Sigmoid colon (tissue), 7 donors: ENCODE measurements at places on chromosomes 6 and 20. TPM values are rescaled to one million over a fixed set of nuclear protein-coding genes. Genes with fewer than 3 reads are reported as not detected.

DNA sequence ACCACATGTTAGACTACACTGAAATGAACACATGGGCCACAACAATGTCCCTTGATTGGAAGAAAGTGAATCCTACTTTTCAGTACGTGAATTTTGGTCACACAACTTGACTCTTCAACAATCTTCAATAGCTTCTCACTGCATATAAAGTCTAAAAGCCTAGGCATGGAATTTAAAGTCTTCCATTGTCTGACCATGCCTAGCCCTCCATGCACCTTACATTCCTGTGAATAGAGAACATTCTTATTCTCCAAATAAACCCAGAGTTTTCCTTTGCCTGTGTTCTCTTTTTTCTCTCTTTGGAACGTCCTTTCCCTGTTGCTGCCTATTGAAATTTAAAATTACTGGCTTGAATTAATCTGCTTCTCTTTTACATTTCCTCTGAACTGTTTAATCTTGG, 207.5 kb downstream of the ASCC3 start:
- DNase-seq = no peak

DNA sequence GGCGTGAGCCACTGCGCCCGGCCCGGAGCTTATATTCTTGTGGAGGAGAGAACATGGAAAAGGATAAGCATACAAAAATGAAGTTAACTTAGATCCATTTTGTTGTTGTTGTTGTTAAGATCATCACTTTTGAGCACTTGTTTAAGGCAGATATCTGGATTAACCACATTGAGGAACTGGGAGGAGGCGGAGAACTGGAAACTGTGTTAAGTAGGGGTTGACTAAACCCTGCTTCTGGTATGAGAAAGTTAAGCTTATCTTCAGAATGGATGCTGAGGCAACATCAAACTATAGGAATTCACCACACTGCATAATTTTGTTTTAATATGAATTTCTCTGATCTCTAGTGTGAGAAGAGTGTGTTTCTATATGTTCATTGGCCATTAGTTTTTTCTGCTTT, 57.6 kb downstream of the GCNT2 start:
- DNase-seq = no peak

DNA sequence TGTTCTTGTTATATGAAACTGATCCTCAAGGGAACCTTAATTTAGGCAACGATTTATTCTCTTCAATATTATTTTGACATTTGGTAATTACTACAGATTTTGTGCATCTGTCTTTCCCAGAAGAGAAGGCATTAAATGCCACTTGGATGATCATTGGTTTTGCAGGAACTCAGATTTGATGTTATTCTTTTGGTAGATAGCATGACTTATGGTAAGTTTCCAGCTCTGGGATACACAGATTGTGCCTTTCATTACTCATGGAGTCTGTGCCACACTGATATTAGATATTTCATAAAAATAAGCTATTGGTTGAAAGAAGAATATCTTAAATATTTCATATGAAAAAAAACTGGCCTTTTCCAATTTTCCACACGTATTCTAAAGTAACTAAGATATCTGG, 120.1 kb downstream of the AIG1 start:
- no peak for DNase-seq

GRCh38 chr20:24738981-24739633, 210.0 kb upstream of the CST7 start:
- DNase-seq = no peak

Gene FHL5
- total RNA-seq = 12.7 TPM

Gene ASIP
- not detected for total RNA-seq

GRCh38 chr6:112503091-112503596, 156.0 kb downstream of the RFPL4B start:
- no peak for DNase-seq

GRCh38 chr6:99270826-99271225, 78.6 kb downstream of the FAXC start:
- DNase-seq = no peak

Gene ZNF341
- total RNA-seq = 2.0 TPM

Gene SIRPD
- not detected for total RNA-seq

Gene CNR1
- total RNA-seq = 25.7 TPM

DNA sequence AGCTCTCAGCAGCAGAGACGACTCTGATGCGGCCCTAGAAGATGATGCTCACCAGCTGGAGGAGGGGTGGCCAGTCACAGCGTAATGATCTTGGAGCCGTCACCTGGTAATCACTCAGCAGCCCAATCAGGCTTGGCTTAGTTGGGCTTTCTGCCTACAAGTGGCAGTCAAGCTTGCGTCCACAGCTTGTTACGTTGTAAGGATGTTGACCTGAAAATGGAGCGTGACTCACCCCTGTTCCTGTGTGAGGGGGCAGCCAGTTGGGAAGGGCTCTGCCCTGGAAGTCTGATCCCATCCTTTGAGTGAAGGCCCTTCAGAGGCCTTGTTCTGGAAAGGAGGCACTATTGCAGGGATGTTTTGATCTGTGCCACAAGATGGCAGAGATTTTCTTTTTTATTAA, 49.8 kb downstream of the SPATA2 start:
- no peak for DNase-seq

DNA sequence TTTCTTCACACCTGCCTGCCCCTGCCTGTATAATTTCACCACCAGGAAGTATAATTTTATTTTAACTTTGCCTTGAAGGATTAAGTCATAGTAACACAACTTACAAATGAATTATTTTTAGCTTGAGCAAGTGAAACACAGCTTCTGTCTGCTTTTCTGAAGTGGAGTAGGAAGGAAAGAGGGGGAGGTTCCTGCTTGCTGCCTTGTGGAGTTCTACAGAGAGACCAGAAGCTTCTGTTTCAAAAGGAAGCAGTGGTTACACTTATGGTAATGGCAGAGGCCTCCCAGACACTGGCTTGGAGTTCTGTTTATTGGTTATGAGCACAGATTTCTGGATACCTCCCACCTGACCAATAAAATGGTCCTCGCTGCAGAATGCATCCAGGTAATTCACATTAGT, 159.6 kb downstream of the TMEM200A start:
- no peak for DNase-seq

DNA sequence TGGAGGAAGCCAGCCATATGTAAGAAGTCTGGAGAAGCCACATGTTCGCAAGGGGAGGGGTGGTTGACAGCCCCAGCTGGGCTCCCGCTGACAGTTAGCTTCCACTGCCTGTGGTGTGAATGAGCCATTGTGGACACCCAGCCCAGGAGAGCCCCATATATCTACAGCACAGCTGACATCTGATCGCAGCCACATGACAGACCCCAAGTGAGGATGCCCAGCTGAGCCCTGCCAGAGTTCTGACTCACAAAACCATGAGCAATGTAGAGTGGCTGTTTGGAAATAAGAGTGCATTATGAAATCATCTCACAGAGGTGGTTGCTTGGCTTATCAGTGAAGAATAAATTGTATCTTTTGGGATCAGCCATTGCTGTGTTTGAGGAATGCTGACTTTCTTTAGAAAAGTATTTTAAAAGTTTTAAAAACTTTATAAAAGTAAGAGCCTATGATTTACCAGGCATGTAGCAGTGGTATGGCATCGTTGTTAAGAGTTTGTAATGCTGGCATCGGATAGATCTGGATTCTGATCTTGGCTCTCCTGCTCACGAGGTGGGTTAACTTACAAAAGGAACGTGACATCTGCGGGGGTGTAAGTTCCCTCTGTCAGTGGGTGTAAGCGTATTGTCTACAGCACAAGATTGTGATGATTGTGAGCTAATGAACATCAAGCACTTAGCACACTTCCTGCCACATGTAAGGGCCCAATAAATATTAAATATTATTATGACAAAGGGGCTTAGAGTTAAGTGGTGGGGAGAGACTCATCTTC, 24.1 kb downstream of the CFAP61 start:
- DNase-seq = no peak

DNA sequence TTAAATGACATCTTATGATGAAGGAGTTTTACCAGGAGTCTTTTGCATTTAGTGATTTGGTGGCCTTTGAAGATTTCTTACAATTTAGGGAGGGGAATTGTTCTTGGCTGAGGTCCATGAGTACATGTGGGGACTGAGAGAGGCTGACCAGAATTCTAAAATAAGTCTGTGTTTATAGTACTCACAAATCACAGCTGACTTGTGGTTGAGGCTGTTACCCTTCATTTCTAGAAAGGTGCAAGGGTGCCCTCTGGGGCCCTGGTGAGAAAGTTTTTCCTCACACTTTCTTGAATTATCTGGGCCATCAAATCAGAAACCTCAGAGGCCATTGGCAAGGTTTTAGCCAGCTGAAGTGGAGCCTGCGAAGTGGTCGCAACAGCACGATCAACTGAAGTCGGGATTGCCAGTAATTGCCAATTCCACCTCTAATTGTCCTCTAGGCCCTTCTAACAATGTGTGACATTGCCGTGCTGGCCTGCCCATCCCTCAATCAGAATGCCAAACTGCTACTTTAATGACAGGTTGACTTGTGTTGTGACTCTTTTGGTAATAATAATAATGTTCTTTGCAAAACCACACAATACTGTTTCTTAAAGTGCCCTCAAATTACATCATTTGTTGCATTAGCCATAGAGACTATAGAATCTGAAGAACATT, 221.6 kb downstream of the OGFRL1 start:
- DNase-seq = peak; percentile 74

Gene PACRG
- 0.95 TPM for total RNA-seq

DNA sequence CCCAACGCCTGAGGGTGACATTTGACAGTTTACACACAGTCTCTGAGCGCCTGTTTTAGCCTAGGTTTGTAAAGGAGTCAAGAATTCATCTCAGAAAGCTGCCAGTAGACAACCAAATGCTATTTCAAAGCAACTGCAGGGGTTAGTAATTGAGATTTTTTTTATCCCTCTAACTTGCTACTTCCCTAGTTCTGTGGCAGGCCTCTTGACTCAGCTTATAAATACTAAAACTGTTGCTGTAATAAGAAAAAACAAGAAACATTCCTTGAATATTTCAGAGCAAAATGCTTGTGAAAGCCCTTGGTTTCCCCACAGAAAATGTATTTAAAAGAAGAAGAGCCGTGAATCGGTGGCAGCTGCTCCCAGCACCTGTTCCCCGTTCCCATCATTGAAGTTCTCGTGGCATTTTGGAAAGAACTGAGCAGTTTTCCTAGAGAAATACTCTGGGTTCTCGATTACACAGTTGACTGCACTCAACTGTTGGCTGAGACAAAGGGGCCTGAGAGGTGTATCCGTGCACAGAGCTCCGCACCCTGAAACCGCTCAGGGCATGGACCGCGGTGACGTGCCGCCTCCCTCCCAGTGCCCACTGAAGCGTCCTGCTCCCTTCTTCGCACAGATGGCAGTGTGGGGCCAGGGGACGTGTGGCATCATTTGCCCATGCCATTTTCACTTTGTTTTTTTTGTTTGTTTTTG, 20.9 kb downstream of the DLL1 start:
- no peak for DNase-seq

DNA sequence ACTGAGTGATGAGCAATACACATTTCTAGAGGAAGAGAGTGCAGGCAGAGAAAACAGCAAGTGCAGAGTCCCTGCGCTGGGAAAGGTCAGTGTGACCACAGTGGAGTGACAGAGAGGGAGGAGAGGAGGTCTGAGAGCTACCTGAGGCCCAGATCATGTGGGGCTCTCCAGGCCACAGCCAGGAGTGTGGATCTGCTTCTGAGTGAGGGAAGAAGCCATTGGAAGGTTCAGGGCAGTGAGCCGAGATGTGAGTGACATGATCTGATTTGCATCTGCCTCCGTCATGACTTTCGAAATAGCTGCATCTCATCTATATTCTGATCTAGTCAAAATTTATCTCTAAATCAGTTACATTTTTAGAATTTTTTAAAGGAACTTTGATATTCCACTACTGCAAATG, 367.1 kb downstream of the PREX1 start:
- DNase-seq = peak; percentile 32

Gene PNPLA1
- not detected for total RNA-seq

DNA sequence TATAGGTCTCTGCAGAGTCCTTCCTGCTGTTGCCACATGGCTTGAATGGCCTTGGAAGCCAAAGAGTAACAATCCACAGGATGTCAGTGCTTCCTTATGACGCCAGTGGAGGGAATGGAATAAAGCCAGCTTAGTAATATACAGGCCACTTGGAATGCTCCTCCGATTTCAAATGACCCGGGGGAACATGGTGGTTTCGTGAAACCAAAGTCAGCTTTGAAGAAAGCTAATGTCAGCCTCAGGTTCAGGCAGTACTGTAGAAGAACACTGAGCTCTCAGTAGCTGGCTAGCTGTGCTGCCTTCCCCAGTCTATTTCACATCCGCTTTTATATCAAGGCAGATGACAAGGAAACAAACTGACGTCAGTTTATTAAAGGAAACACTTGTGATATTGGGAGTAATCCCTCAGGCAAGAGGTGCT, 189.1 kb downstream of the DTNBP1 start:
- DNase-seq = no peak

Gene SLC17A2
- not detected for total RNA-seq

DNA sequence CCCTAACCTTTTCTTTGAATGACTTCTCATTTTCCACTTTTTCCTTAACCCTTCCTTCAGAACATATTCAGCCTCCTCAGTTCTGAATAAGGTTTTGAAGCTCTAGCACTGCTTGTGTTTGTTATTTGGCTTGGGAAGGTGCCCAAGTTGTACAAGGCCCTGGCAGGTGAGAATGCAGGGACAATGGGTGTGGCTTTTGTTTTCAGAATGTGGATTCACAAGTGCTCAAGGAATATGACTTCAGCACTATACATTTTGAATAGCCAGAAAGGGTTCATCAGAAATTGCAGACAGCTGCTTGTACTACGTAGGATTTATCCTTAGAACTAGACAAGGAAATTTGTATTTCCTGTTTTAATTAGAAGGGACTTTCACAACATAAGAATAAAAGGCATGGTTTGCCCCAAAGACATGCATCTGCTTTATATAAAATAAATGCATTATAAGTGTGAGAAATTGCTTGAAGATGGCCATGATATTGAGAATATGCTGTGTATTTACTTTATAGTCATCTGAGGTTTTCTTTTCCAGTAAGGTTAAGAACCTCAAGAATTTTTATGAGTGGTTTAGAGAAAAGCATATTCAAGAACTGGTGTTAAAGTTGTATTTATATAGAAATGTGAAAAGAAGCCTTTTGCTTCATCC, 29.3 kb upstream of the PRDM1 start:
- no peak for DNase-seq
